Activated T-helper 17 cell treated with anti-CD3 and anti-CD28 coated beads, Interleukin-2, amount 50 U/mL, for 72 hours (primary cell): ENCODE measurements at places on chromosomes 7 and 10. TPM values are rescaled to one million over a fixed set of nuclear protein-coding genes. Genes with fewer than 3 reads are reported as not detected.

DNA sequence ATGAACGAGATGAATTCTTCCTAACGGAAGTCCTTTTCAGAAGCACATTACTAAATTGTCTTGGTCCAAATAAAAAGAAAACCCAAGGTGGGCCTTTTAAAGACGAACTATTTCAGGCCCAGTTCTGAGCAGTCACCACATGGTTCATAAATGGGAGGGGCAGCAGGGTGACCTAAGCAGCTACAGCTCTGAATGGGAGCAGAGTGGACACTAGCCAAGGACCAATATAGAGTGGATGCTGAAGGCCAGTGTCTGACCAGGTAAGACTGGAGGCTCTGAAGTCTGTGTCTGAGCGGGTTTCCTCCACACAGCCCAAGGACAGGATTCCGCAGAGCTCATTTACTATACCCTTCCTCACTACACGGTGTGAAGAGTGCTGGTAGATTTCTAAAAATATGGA, 159.1 kb downstream of the TMEM26 start:
- ATAC-seq, result no peak

- no peak for ATAC-seq
Measured at GRCh38 chr7:4271716-4272015, 410.4 kb upstream of the FOXK1 start.

DNA sequence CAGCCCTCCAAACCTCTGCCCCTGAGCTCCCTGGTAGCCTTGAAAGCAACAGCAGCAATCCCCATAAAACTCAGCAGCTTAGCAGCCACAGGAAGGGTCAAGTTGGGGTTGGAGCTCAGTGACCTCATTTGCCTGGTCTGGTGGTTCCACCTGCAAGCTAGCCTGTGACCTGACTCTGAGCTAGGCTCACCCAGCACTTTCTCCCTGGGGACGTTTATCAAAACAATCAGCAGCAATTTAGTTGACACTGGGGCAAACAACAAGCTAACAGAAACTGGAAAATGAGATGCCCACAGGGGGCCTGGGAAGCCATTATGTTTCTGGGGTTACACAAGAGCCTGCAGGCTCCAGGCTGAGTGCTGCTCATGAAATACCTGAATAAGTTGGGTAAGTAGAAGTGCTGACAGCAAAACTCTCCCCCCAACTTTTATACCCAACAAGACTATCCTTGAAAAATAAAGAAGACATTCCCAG, 22.4 kb upstream of the CRYGN start:
- ATAC-seq, result no peak

- ATAC-seq, result peak; percentile 65
Measured at GRCh38 chr10:133274751-133275683, 1.7 kb downstream of the ADAM8 start.

DNA sequence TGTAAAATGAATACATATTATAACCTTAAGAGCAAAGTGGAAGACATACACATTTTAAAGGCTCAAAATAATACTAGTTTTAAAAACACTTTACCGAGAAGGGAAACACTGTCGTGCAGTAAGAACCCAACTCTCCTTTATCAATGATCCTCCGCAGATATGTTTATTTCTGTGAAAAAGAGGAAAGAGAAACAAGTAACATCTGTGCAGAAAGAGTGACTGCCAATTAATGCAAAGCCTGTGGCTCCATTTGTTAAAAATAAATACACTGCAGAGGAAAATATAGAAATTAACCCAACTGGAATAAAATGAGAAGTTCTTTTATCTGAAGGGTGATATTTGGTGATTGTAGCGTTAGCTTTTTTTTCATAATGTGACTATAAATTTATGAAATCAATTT, 62.7 kb downstream of the HGF start:
- ATAC-seq, result no peak

Gene FAM221A
- total RNA-seq, result 5.9 TPM

GRCh38 chr10:75247797-75248196, 12.0 kb upstream of the COMTD1 start:
- no peak for ATAC-seq
